Endothelial cell of coronary artery (primary cell): ENCODE measurements at places on chromosomes 16 and 17. TPM values are rescaled to one million over a fixed set of nuclear protein-coding genes. Genes with fewer than 3 reads are reported as not detected.

RPA1 gene
- 37.3 and 57.8 TPM in 2 replicates for total RNA-seq

CACNG3 gene
- not detected in 2 replicates for total RNA-seq

ANKRD40CL gene
- not detected in 2 replicates for total RNA-seq

P2RX1 gene
- under 0.01 TPM in 1 of 2 replicates, not detected in the other for total RNA-seq

KCTD13 gene
- total RNA-seq, result 4.7 and 5.7 TPM in 2 replicates

PRSS21 gene
- total RNA-seq, result not detected in 2 replicates

CDK5R1 gene
- total RNA-seq, result 1.0 and 1.9 TPM in 2 replicates

FA2H gene
- total RNA-seq, result not detected in 2 replicates
